HFFc6 (cell line): ENCODE measurements at places on chromosomes 7 and 10.
A peak's percentile ranks its signal among the peaks of the same experiment; 100 is the strongest.

DNA sequence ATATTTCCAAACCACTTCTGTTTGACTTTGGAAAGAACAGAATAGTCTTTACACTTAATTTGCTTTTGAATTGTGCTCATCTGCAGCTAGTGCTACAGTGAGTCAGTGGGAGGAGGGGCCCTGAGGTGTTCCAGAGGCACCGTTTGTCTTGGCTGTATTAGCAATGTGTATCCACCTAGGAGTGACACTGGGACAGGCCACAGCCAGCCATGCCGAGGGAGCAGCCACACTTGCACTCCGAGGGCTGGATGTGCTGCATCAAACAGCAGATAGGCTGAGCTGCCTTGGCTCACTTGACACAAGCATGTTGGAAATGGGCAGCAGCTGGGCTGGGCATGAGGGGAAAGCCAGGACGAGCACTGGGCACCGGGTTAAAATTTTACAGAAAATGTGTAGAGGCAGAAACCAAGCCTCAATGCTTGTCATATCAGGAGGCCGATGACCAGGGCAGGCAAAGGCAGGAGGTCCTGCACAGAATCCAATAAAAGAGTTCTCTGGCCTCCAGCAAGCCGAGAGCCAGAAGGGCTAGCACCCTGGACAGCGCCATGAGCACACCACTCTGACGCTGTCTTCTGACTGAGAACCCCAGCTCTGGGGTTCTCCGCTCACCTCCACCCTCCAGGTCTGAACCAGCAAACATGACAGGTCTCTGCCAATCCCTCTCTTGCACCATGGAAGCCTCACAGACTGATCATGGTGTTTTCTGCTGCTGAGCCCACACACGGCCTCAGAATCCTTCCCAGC, 163.3 kb downstream of the GRID1 start:
- H3K4me3 ChIP-seq, result no peak overlapping the region
- no peaks in the 10 kb centered on the region for H3K4me1 ChIP-seq
- no peak for DNase-seq
- no peaks in the 10 kb centered on the region for H3K36me3 ChIP-seq
- H3K27ac ChIP-seq, result no peak overlapping the region

- H3K4me3 ChIP-seq, result no peak overlapping the region
- no peak for DNase-seq
- no peaks in the 10 kb centered on the region for H3K4me1 ChIP-seq
- no peak overlapping the region for H3K27ac ChIP-seq
These were observed 202.0 kb downstream of the WDR11 start for GRCh38 chr10:121053151-121053550.

- H3K4me1 ChIP-seq, result no peaks in the 10 kb centered on the region
- H3K36me3 ChIP-seq, result no peaks in the 10 kb centered on the region
- no peak overlapping the region for H3K27ac ChIP-seq
- DNase-seq, result no peak
These were observed 404.5 kb downstream of the ADRA2A start for GRCh38 chr10:111481261-111481826.

- no peak overlapping the region for H3K27ac ChIP-seq
- no peak overlapping the region for H3K4me3 ChIP-seq
- no peak for DNase-seq
These were observed 164.6 kb downstream of the AUTS2 start for GRCh38 chr7:69762821-69763352.

DNA sequence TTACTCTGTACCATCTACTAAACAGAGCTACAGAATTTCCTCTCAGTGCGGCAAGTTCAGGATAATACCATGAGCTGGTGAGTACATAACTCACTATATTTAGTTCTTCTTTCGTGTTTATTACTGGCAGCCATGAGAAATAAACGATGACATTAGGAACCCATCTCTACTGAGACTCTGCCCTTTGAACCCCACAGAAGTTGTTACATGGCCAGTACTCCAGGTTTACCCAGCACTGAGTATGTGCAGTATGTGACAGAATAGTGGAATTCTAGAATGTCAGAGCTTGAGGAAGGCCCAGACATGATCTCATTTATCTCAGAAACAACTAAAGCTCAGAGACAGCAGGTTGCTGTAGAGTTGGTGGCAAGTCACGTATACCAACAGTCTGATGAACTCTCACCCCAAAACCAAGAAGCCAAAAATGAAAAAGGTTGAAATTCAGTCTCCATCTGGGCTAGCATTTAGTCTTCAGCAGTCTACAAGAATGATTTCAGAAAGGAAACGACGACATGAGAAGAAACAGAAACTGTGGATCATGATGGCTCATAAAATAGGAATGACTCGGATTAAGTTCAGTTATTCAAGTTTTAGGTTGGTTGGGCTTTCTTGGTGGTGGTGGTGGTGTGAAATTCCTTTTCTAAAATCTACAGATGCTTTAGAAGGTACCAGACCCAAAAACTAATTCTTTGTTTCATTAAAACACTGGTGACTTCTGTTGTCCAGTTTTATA, 78.5 kb downstream of the SORBS1 start:
- DNase-seq, result no peak
- H3K4me1 ChIP-seq, result no peaks in the 10 kb centered on the region
- no peaks in the 10 kb centered on the region for H3K36me3 ChIP-seq
- H3K27ac ChIP-seq, result no peak overlapping the region
- H3K27me3 ChIP-seq, result peaks cover 6% of the 10 kb centered on the region

DNA sequence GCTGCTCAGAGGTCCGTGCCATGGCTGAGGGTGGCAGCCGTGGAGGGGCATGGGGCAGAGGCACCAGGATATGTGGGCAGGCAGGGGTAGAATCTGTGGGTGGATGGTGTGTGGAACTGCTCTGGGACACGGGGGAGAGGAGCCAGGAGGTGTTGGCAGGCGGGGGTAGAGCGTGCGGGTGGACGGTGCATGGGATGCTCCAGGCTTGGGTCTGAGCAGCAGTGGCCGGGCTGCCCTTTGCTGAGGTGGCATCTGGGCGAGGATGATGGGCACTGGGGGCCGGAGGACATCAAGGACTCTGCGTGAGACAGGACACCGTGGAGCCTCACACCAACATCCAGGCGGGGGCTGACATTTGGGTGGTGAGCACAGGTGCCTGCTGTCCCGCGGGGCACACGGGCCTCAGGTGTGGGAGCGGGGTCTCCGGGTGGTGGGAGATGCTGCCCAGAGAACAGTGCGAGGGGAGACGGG, 46.2 kb downstream of the JAKMIP3 start:
- no peaks in the 10 kb centered on the region for H3K36me3 ChIP-seq
- no peak overlapping the region for H3K4me3 ChIP-seq
- DNase-seq, result no peak
- no peaks in the 10 kb centered on the region for H3K4me1 ChIP-seq
- peaks cover 15% of the 10 kb centered on the region for H3K27me3 ChIP-seq

DNA sequence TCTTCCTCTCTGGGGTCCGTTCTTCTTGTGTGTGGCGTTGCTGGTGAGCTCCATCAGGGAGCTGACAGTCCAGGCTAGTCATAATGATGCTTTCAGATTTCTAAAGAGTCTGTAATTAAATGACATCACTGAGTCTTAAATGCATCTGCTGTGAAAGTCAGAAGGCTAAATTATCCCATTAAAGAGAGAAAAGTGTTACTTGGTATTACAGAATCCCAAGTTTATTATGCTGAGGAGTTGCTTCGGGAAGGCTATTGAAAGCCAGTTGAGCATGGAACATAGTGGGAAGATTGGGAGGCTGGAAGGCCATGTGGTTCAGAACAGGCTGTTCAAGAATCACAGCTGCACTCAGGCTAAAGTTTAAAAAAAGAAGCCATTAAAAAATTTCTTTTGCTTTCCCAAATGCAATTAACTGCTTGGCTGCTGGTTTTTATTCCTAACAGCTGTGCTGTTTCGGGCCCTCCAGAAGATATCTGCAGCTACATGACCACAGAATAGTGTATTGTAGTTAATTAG, 342.6 kb upstream of the LRGUK start:
- no peaks in the 10 kb centered on the region; the same call in 1 of the 2 replicates for H3K27me3 ChIP-seq
- H3K4me1 ChIP-seq, result no peaks in the 10 kb centered on the region
- no peak for DNase-seq
- H3K4me3 ChIP-seq, result no peak overlapping the region

GRCh38 chr7:116499168-116500077, at the start of gene CAV2:
TSS of gene CAV2 (plus strand) at chr7:116499738. CDS start at chr7:116499782, 44 bp downstream.
- 0 out of 2 replicates have a peak, but pooled peaks cover 3% of the 10 kb centered on the region for H3K27me3 ChIP-seq
- peak; percentile 50 for DNase-seq
- H3K4me3 ChIP-seq, result peak within 1 kb of the TSS; percentile 96
- H3K27ac ChIP-seq, result peak within 1 kb of the TSS; percentile 90

GRCh38 chr10:17229016-17229716, 1.1 kb downstream of the VIM start:
- H3K4me3 ChIP-seq, result peak overlapping the region; percentile 100
- H3K27me3 ChIP-seq, result peaks cover 57% of the 10 kb centered on the region
- H3K4me1 ChIP-seq, result peaks cover 61% of the 10 kb centered on the region
- DNase-seq, result peak; percentile 92

GRCh38 chr7:67451306-67451705, 454.7 kb downstream of the TYW1 start:
- no peaks in the 10 kb centered on the region for H3K4me1 ChIP-seq
- no peak overlapping the region for H3K4me3 ChIP-seq
- H3K36me3 ChIP-seq, result no peaks in the 10 kb centered on the region
- no peak for DNase-seq
- H3K27ac ChIP-seq, result no peak overlapping the region

- H3K4me1 ChIP-seq, result peaks cover 40% of the 10 kb centered on the region
- H3K4me3 ChIP-seq, result peak overlapping the region; percentile 45
- H3K27ac ChIP-seq, result peak overlapping the region; percentile 86
- peak; percentile 83 for DNase-seq
- H3K27me3 ChIP-seq, result no peaks in the 10 kb centered on the region; the same call in 1 of the 2 replicates
These were observed 97.9 kb upstream of the STEAP1B start for GRCh38 chr7:22597844-22598243.

DNA sequence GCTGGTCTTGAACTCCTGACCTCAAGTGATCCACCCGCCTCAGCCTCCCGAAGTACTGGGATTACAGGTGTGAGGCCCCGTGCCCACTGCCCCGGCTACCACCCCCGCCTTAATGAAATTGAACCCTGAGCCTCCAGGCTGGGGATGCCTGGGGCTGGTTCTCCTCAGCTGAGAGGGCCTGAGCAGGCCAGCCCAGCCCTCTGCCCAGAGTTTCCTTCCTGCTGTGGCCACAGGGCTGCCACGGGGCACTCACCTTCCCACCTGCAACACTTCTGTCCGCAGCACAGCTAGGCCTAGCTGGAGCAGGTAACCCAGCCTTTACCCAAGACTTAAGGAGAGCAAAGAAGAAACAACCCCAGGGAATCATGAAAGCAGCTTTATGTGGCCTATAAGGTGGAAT, 78.1 kb upstream of the ANLN start:
- H3K4me1 ChIP-seq, result no peaks in the 10 kb centered on the region; the same call in 1 of the 2 replicates
- no peak overlapping the region for H3K27ac ChIP-seq
- no peak for DNase-seq
- no peaks in the 10 kb centered on the region for H3K36me3 ChIP-seq
- H3K4me3 ChIP-seq, result no peak overlapping the region
- peaks cover 23% of the 10 kb centered on the region for H3K27me3 ChIP-seq

GRCh38 chr10:18238870-18239485, 98.8 kb downstream of the CACNB2 start:
- H3K36me3 ChIP-seq, result no peaks in the 10 kb centered on the region
- no peak overlapping the region for H3K4me3 ChIP-seq
- DNase-seq, result peak; percentile 30
- H3K27me3 ChIP-seq, result peaks cover 4% of the 10 kb centered on the region
- no peak overlapping the region for H3K27ac ChIP-seq
- H3K4me1 ChIP-seq, result peaks cover 9% of the 10 kb centered on the region

DNA sequence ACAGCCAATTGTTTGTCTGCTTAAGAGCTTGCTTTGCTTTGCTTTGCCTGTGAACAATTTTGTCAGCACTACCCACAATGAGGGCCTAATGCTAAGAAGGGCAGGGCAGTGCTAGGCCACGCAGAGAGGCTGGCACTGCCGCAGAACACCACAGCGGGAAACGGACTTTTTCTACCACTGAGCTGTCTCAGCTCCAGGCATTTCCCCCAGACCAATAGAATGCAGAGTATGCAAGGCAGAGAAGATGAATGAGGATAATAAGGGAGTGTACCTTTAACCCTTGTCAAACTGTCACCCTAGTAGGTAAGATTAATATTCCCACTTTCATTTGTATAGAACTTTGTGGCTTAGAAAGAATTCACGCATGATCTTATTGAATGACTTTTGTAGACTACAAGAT, 104.5 kb downstream of the SH3PXD2A start:
- no peak for DNase-seq
- no peak overlapping the region for H3K27ac ChIP-seq
- H3K4me3 ChIP-seq, result no peak overlapping the region
- H3K4me1 ChIP-seq, result peaks cover 15% of the 10 kb centered on the region
- H3K36me3 ChIP-seq, result no peaks in the 10 kb centered on the region
- peaks cover 1% of the 10 kb centered on the region; the same call in 1 of the 2 replicates for H3K27me3 ChIP-seq

DNA sequence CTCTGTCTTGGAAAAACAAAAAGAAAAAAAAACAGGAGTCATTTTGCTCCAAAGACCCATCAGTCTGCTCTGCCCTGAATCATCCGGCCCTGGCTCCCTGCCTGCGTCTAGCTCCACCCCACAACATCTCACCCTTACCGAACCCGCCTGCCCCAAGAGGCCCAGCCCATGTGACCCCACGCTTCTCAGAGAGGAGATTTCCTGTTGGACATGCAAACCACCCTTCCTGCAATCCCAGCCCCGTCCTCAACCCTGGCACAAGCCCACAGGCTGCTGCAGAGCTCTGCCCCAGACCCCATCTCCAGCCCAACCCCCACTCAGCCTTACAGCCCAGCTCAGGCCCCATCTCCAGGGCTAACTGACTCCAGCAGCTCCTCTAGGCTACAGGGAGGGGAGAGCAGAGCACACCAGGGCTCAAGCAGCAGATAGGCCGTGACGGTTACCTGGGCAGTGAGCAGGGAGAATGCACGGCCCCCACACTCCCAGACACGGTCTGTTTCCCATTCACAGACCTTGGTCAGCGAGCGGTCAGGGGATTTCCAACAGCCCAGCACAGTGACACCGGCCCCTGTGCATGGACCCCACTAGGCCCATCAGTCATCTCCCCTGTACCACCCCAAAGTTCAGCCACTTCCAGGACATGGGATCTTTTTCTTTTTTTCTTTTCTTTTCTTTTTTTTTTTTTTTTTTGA, 69.9 kb upstream of the GTF2I start:
- no peaks in the 10 kb centered on the region for H3K36me3 ChIP-seq
- DNase-seq, result peak; percentile 81
- peaks cover 4% of the 10 kb centered on the region for H3K27me3 ChIP-seq
- peaks cover 21% of the 10 kb centered on the region for H3K4me1 ChIP-seq
- H3K27ac ChIP-seq, result peak overlapping the region; percentile 96

- H3K27me3 ChIP-seq, result peaks cover 2% of the 10 kb centered on the region; the same call in 1 of the 2 replicates
- peaks cover 14% of the 10 kb centered on the region; the same call in 1 of the 2 replicates for H3K4me1 ChIP-seq
- H3K4me3 ChIP-seq, result no peak overlapping the region
- no peak overlapping the region; the same call in 1 of the 2 replicates for H3K27ac ChIP-seq
- DNase-seq, result no peak
- no peaks in the 10 kb centered on the region for H3K36me3 ChIP-seq
These were observed 181.9 kb downstream of the AKR1D1 start for GRCh38 chr7:138258197-138258559.

GRCh38 chr10:128929131-128929530, 537.9 kb upstream of the MGMT start:
- no peaks in the 10 kb centered on the region for H3K4me1 ChIP-seq
- no peak overlapping the region for H3K27ac ChIP-seq
- no peak for DNase-seq
- H3K4me3 ChIP-seq, result no peak overlapping the region

GRCh38 chr10:13382703-13383398, 34.8 kb upstream of the SEPHS1 start:
- no peak overlapping the region for H3K27ac ChIP-seq
- peaks cover 18% of the 10 kb centered on the region for H3K4me1 ChIP-seq
- H3K36me3 ChIP-seq, result no peaks in the 10 kb centered on the region
